ENCODE measurements at places on chromosomes 7 and 10.

DNA sequence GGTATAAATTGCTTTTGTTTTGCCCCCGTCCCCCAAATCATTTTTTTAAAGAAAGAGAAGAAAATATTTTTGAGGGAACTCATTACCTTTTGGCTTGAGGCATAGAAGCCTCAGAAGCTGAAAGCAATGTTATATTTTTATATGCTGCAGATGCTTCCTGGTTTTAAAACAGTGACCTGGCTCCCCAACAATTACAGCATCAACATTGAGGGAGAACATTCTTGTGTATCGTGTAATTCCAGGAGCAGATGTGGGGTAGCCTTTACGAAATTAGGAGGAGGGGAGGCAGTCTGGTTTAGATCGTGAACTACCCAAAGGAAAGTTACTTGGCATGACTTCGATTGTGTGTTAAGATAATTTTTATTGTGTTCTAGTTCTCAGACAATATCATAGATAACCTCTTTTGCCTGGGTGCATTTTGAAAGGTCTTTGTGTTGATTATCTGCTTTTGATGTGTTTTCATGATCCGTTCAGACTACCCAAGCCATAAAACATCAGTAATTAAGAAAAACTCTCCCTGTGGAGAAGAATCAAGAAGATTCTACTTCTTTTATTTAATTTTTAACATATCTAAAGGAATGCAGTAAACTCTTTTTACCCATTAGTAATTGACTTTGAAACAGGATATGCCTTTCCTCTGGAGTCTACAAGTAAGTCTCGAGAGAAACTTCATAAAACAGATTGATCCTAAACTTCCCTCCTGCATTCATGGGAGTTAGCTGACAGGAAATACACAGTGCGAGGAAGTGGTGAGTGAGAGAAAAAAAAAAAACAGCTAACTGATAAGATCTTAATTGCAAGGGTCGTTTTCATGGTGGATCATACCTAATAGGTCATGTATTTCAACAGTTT is 141.4 kb downstream of the KIAA1217 start:
- no peak for DNase-seq

DNA sequence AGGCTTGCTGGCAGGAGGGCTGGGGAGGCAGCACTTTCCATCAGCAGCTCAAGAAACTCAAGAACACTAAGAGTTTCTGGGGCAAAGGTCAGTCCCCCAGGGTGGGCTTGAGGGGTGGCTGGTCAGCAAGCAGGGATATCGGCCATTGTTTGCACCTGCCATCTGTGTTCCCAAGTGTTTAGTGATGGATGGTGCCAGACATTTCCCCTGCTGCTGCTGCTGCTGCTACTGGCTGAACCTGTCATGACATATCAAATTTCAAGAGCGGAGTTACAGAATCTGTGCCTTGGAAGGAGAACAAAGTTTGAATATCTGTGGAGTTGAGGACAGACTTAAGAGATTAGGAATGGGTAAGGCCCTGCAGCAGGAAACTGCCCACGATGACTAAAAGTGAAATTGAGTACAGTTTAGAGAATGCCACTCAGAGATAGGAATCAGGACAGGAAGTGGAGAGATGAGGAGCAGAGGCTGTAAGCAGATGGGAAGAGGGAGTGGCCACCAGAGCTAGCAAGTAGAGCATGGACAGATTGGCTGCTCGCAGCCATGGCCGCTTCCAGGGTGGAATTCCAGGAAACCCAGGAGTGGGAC is 39.2 kb upstream of the PPP1R3C start:
- no peak for DNase-seq

DNA sequence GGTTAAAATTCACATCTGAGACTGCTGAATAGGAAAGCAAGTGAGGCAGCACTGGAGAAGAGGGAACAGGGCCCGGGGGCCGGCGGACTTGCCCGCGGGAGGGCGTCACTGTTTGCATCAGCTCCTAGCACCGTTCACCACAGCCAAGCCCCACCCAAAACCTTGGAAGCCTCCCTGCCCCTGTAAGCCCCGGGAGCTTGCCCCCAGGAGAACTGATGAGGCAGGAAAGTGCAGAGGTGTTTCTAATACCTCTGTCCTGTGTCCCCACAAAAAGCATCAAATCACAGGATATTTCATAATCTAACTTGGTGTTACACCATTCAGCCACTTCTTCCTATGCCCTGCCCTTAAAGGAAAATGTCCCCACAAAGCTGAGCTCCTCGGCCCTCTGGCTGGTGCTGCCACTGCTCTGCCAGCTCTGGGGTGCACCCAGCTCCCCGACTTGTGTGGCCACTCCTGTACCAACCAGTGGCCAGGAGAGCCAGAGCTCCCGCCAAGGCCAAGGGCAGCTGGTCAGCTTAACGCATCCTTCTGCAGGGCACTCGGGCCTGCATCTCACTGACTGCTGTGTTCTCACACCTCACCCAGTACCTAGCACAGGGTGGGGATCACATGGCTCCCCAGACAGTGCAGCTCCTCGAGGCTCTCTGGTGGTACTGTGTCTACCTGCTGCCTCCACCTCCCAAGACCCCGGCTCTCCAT is 47.3 kb upstream of the CNPY1 start:
- no peak for DNase-seq

GRCh38 chr7:150321788-150322113 is 1.4 kb upstream of the LRRC61 start:
- no peak for DNase-seq

GRCh38 chr10:100749309-100750217 is 4.2 kb downstream of the PAX2 start:
- no peak for DNase-seq

GRCh38 chr10:116886772-116887171 is 37.5 kb downstream of the ENO4 start:
- no peak for DNase-seq

GRCh38 chr10:130606001-130606405 is 469.8 kb downstream of the GLRX3 start:
- DNase-seq, result no peak

DNA sequence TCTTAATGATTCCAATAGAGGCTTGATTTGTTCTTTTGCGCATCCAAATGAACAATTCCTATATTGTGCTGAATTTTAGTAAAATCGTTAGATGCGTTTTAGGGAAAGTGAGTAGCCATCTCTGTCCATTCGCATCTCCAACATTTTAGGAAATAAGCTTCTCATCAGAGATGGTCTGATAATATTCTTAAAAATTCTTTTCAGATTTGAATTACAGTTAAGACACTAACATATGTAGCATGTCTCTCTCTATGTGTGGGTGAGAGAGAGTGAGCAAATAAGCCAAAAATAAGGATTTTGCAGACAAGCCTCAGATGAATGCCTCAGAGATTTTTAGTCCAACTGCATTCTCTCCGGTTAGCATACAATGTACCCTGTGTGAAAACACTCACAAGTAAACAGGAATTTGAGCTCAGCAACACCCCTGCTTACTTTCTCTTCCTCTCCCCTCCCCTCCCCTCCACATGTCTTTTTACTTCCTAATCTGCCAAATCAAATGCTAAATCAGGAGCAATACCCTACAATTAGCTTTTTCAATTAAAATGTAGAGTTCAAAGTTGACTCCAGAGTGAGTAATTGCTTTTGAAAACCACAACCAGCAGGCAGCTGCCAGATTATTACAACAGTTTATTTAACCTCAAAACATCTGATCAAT is 354.4 kb downstream of the CRPPA start:
- no peak for DNase-seq

DNA sequence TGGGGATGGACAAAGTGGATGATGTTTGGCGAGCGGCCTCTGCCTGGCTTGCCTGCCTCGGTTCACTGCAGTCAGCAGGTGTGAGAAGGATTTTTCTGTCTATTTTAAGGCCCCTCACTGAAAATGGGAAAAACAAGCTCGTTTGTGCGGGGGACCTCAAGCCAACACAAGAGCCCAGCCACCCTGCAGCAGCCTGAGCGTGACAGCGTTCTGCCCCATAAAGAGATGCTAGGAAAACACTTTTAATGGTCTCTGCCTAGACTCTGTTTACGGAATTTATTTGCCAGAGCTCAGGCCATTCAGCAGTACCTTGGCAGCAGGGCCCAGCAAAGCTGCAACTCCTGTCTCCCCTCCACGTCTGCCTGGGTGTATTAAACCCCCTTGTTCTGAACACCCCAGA is 131.7 kb downstream of the GRK5 start:
- no peak for DNase-seq

- no peak for DNase-seq
Observed at GRCh38 chr10:488933-489215, 200.6 kb downstream of the DIP2C start.

DNA sequence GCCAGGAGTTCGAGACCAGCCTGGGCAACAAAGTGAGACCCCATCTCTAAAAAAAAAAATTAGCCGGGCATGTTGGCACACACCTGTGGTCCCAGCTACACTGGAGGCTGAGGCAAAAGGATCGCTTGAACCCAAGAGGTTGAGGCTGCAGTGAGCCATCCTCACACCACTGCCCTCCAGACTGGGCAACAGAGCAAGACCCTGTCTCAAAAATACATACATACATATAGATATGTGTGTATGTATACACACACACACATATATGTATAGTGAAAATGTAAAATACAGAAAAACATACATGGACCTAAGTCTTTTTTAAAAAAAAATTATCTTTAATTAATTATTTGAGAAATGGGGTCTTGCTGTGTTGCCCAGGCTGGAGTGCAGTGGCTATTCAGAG is 5.5 kb downstream of the SMO start:
- no peak for DNase-seq

GRCh38 chr10:48550071-48550691 is 54.7 kb downstream of the ARHGAP22 start:
- no peak for DNase-seq

GRCh38 chr10:90695915-90696676 is 161.7 kb downstream of the HTR7 start:
- DNase-seq, result no peak

DNA sequence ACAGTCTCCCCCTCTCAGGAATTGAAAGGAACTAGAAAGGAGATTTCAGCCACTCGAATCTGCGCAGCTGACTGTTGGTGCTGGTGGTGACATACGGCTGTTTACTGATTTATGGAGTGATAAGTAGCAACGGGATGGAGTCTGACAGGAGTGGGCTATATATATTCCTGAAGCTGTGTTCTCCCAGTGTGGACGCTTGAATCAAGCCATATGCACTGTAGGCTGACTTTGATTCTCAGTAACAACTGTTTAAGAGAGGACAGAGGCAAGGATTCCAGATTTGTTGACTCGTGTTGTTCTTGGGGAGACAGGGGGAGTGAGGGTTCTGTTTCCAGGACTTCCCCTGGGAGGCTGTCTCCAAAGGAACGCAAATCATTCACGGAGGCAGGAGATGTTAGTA is 260.1 kb upstream of the AUTS2 start:
- no peak for DNase-seq

DNA sequence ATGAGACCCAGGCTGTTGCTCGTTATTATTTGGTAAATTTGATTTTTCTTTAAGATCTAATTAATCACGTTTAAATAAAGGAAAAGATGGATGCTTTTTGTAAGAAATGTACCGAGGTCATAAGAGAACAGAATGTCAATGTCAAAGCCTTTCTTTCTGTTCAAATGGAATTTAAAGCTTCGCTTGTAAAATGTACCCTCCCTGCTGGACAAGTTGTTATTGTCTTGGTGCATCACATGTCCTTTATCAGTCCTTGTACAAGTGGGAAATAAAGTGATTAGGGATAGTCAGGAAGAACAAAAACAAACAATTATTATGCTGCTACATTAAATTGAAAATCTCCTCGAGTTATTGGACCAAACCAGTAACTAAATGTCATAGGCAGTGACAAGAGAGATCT is 363.2 kb downstream of the PHTF2 start:
- no peak for DNase-seq

DNA sequence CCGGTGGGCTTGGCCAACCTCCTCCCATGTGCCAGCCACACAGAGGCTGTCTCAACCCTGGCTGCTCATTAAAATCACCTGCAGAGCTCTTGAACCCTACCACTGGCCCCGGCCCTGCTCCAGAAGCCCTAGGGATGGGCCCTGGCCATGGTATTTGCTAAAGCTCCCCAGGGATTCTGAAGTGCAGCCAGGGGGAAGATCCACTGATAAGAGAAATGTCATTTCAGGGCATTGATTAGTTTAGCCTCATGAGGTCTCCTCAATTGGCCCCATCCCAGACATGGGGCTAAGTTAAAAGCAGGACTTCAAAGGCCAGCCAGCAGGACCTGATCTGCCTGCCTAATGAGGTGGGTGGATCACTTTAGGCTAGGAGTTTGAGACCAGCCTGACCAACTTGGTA is 65.2 kb downstream of the ABRAXAS2 start:
- DNase-seq, result no peak

- DNase-seq, result no peak
Observed at GRCh38 chr10:12218991-12219390, 23.0 kb downstream of the CDC123 start.

DNA sequence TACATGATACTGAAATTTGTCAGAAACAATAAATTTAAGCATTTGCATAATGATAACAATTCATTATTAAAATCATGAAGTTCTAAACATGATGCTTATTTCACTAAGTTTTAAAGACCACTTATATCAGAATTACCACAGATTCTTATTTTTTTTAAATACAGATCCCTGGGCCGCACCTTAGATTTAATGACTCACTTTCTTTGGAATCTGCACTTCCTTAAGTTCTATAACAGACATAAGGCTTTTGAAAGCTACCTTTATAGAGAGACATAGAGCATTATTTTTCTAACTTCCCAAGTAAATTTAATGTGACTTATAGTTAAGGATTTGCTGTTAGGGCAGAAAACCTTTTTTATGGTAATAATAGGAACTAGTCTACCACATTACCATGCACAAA is 214.9 kb downstream of the IPMK start:
- no peak for DNase-seq
